NCI-H526 (cell line): ENCODE measurements at places on chromosomes 4 and X.

DNA sequence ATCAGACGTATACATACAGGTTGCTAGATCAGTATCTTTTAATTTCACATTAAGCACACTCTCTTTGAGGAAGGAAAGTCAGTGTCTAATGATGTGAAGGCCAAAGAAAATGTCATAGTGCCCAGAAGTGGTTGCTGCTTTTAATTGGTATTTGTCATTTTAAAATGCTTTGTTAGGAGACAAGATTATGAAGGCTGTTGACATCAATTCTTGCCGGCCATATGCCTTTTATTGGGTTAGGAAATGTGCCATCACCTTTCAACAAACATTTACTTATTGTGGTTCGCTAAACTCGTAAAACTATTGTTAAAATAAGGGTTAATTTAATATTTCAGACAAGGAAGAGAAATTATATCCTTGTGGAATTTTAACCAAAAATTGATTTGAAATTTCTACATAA is 32.2 kb downstream of the NFKB1 start:
- no peak for DNase-seq

DNA sequence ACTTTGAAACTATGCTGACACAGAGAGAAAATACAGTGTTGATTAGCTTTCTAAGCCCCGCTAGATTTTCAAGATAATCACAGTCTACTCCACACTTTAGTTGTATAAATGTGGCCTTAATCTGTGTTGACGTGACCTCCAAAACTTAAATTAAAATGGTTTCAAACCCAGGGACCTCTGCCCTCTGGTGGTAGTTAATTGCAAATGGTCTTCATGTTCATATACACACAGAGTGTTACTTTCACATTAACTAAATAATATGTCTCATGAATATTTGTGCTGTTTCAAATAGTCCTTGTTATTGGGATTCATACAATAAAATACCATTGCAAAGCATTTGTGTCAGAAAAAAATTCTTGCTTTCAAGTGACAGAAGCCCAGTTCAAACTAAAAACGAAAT is 64.3 kb downstream of the TASL start:
- no peak for DNase-seq

DNA sequence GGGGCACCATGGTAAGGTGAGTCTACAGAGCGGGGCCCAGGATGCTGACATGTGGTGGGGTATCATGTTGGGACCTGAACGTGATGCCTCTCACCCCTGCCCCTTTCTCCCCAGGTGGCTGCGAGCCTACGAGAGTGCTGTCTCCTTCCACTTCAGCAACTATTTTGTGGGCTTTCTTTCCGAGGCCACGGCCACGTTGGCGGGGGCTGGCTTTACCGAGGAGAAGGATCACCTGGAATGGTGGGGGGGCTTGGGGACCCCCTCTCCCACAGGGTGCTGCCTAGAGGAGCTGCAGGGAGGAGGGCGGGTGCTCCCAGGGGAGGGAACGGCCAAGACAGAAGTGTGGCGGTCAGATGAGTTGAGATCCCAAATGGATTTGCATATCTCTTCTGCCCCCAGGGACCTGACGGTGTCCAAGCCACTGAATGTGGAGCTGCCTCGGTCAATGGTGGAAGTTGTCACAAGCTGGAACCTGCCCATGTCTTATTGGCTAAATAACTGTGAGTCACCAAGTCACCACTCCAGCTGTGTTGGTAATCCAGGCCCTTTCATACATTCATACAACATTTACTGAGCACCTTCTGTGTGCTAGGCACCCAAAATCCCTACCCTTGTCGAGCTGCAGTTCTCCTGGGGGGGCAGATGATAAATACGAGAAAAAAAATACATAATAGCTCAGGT is 5.5 kb downstream of the PORCN start:
- DNase-seq = peak; percentile 10

- DNase-seq = no peak
Observed at GRCh38 chr4:18844726-18845125, 823.2 kb upstream of the LCORL start.

- no peak for DNase-seq
Observed at GRCh38 chrX:84709987-84710386, 207.7 kb upstream of the HDX start.

DNA sequence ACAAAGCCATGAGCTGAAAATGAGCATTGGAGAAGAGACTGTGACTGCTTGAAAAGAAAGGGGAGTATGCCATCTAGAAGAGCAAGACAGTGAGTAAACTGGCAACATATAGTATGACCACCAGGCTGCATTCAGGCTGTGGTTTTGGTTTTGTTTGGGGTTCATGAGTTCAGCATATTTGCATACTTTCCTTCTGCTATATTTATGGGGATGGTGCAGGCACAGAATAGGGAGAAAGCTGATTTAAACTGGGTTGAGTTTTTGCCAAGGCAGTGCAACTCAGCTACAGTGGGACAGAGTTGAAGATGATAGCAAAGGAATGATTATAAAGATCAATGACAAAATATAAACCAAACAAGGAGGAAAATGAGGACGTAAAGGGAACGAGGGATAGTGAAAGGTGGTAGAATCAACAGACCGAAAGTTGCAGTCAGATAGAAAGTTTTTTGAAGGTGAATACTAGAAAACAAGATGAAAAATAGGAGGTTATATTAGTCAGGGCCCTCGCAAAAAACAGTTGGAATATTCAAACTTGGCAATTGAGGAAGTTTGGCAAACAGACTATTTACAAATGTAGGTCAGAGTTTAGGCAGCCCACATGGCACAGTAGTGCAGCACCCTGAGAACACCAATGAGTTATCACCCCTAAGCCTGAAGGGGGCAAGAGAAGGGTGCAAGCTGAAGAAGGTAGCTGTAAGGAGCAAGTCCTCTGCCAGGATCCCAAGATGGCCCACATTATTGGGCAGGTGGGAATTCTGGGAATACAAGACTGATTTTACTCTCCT is 114.8 kb upstream of the MAP9 start:
- no peak for DNase-seq

- DNase-seq = no peak
Observed at GRCh38 chr4:88478247-88478646, 21.3 kb downstream of the HERC5 start.

GRCh38 chr4:188403272-188403671 is 264.0 kb downstream of the TRIML1 start:
- DNase-seq = no peak

DNA sequence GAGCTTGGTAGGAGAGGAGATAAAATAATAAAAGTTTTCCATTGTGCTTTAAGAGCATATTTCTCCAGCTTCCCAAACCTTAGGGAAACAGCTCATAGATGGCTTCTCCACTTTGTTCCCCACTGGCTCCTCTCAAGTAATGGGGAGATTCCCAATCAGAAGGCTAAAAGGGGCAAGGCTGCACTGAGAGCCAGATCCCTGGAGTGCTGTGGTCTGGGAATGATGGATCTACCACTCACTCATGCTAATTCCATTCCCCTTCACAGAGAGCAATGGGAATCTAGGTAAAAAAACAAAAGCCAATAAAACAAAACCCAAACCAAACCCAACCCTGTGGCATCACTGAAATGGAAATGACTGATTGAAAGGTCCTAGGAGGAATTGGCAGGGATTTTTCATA is 219.7 kb upstream of the MBNL3 start:
- DNase-seq = no peak
